A673 (cell line): ENCODE measurements at places on chromosomes 3 and 15.

GRCh38 chr3:63878394-63879060 is 14.9 kb downstream of the ATXN7 start:
- H3K4me1 ChIP-seq, result peaks cover 4% of the 10 kb centered on the region
- no peak for DNase-seq
- H3K27ac ChIP-seq, result no peak overlapping the region

- H3K4me1 ChIP-seq, result no peaks in the 10 kb centered on the region
- no peaks in the 10 kb centered on the region for H3K36me3 ChIP-seq
- no peak overlapping the region for H3K27ac ChIP-seq
- DNase-seq, result no peak
- no peak overlapping the region for H3K4me3 ChIP-seq
Observed at GRCh38 chr3:14093831-14094230, 30.8 kb downstream of the CHCHD4 start.

DNA sequence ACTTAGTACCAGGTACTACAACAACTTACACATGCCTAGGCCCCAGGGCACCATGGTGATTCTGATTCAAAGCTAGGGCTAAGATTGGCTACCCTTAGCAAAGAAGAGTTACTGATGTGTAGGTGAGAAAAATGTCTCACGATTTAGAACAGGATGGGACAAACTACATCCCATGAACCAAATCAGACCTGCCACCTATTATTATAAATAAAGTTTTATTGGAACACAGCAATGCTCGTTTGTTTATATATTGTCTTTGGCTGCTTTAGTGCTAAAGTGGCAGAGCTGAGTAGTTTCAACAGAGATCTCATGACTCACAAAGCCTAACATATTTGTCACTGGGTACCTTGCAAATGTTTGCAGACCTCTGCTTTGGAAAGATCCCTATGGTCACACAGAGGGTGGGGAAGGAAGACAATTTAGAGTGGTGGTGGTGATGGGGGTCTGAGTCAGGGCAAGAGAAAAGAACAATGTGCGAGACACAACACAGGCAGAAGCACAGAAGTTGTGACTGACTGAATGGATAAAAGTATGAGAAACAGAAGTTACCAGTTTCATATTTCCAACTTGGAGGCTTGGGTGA is 770.6 kb upstream of the CFAP20DC start:
- no peak overlapping the region for H3K4me3 ChIP-seq
- H3K27me3 ChIP-seq, result no peaks in the 10 kb centered on the region
- no peak for DNase-seq
- no peaks in the 10 kb centered on the region for H3K36me3 ChIP-seq
- no peaks in the 10 kb centered on the region for H3K4me1 ChIP-seq
- H3K27ac ChIP-seq, result no peak overlapping the region

DNA sequence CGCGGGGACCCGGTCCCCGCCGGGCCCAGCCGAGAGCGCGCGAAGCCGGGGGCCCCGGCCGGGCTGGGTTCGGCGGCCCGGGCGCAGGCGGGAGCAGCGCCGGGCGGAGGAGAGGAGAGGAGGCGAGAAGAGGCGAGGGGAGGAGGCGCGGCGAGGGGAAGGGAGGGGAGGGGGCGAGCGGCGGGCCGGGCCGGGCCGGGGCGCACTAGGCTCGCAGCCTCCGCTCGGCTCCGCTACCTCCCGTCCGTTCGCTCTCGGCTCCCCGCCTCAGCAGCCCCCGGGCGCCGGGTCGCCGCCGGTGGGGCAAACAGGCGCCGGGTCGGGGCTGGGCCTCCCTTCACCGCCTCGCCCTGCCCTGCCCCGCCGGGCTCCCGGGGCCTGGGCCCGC is 351 bp downstream of the INSYN1 start:
- H3K27ac ChIP-seq, result no peak overlapping the region
- H3K4me1 ChIP-seq, result no peaks in the 10 kb centered on the region
- H3K36me3 ChIP-seq, result no peaks in the 10 kb centered on the region

- no peak overlapping the region for H3K4me3 ChIP-seq
- H3K27ac ChIP-seq, result no peak overlapping the region
- H3K27me3 ChIP-seq, result no peaks in the 10 kb centered on the region
- no peaks in the 10 kb centered on the region for H3K36me3 ChIP-seq
Observed at GRCh38 chr15:89139613-89140499, 51.6 kb downstream of the ABHD2 start.

DNA sequence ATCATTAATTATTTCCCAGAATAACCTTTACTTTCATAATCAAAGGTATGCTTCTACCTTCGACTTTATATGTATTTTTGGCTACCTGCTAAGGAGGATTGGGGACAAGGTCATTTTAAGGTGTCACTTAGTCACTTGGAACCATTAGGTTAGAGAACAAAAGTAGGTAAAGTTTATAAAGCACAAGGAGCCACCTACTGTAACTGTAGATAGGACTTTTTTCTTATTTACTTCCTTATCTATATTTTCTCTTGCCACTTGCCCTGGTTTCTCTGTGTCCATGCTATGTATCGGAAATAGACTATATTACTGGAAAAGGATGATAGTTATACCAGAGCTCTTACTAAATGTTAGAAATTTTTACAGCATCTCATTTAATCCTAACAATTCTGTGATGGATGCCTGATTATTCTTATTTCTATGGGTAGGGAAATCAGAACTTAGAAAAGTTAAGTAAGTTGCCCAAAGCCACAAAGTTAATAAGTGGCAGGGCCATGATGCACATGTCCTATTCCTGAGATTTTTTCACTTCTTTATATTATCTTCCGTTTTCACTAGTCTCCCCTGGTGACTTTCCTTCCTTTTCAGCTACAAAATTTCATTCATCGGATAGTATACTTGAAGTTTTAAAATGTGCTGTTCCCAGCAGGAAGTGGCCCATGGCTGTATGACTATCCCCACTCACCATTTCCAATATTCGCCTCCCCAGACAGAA is 132.5 kb downstream of the CMSS1 start:
- peaks cover 11% of the 10 kb centered on the region for H3K4me1 ChIP-seq
- H3K27ac ChIP-seq, result no peak overlapping the region
- no peak for DNase-seq

DNA sequence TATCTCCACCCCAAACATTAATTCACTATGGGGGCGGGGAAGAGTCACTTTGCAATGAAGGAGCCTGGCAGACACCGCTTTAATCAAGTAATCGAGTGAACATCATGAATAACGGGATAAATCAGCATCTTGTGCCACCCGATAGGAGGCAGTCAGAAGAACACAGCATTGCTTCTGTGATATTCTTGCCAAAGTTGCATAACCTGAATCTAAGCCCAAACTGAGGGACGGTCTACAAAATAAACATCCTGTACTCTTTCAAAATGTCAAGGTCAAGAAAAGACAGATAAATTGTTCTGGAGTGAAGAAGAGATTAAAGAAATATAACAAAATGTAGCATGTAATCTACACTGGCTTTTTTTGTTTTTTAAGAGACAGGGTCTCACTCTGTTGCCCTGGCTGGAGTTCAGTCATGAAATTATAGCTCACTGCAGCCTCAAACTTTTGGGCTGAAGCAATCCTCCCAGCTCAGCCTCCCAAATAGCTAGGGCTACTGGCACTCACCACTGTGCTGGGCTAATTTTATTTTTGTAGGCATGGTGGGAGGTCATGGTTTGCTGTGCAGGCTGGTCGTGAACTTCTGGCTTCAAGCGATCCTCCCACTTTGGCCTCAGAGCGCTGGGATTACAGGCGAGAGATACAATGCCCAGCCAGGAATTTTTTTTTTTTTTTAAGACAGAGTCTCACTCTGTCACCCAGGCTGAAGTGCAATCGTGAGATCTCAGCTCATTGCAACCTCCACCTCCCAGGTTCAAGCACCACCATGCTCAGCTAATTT is 20.1 kb upstream of the VWA5B2 start:
- no peak overlapping the region for H3K4me3 ChIP-seq
- no peak overlapping the region for H3K27ac ChIP-seq
- H3K4me1 ChIP-seq, result no peaks in the 10 kb centered on the region
- H3K36me3 ChIP-seq, result no peaks in the 10 kb centered on the region
- peaks cover 15% of the 10 kb centered on the region for H3K27me3 ChIP-seq
- DNase-seq, result no peak

- DNase-seq, result no peak
- H3K4me3 ChIP-seq, result no peak overlapping the region
- no peak overlapping the region for H3K27ac ChIP-seq
Observed at GRCh38 chr3:53589201-53589600, 94.8 kb downstream of the CACNA1D start.

DNA sequence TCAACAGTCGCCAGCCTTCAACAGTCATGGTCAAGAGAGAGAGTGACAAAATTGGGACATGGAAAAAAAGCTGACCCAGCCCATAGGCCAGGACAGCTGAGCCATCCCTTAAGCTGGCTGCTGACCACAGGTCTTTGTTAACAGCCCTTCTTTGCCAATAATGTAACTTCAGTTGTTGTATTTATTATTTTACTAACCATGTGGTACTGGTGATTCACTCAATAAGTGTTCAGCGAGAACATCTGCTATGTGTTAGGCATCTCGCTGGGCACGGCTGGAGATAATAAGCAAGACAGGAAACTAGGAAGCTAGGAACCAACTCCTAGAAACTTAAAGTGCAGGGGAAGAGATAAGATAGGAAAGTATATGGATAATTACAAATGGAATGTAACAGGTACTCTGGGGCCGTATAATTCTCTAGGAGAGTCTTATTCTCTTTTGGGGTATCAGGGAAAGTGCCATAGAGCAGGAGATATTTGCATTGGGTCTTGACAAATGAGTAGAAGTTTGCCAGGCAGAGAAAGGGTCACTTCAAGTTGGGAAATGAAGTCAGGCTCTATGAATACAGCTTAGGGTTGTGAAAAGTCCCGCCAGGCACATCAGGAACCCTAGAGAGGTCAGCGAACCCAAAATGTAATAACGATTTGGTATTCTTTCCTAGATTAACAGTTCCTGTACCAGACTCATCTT is 84.0 kb upstream of the TRA2B start:
- no peaks in the 10 kb centered on the region for H3K36me3 ChIP-seq
- peaks cover 11% of the 10 kb centered on the region for H3K4me1 ChIP-seq
- DNase-seq, result peak; percentile 91
- H3K27ac ChIP-seq, result peak overlapping the region; percentile 49
- H3K27me3 ChIP-seq, result no peaks in the 10 kb centered on the region
- no peak overlapping the region for H3K4me3 ChIP-seq

- H3K4me1 ChIP-seq, result no peaks in the 10 kb centered on the region
- no peak overlapping the region for H3K4me3 ChIP-seq
- DNase-seq, result no peak
Observed at GRCh38 chr15:58562135-58562534, 130.3 kb downstream of the LIPC start.

DNA sequence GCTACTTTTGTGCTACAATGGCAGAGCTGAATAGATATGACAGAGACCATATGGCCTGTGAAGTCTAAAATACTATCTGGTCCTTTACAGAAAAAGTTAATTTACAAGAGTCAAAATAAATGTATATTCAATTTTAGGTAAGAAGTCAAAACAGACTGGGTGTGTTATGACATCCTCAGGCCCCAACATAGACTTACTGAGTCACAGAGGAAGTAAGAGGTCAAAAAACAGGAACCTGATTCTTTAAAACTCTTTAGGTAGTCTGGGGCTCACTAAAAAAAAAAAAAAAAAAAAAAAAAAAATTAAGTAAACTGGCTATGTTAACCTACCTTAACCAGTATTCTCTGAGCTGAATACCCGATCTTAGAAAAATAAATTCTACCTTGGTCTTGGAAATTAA is 13.1 kb downstream of the DNAAF4 start:
- no peak overlapping the region for H3K27ac ChIP-seq
- no peaks in the 10 kb centered on the region for H3K36me3 ChIP-seq
- H3K27me3 ChIP-seq, result no peaks in the 10 kb centered on the region
- no peaks in the 10 kb centered on the region for H3K4me1 ChIP-seq
- H3K4me3 ChIP-seq, result no peak overlapping the region

DNA sequence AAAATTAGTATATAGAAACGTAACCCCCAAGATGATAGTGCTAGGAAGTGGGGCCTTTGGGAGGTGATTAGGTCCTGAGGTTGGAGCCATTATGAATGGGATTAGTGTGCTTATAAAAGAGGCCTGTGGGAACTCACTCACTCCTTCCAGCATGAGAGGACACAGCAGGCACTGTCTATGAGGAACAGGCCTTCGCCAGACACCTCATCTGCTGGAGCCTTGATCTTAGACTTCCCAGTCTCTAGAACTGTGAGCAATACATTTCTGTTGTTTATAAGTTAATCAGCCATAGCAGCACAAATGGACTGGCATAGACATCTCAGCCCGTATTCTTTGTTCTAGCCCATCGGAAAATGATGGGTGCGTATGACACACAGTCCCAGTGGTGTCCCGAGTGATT is 152.3 kb downstream of the GABRG3 start:
- no peaks in the 10 kb centered on the region for H3K36me3 ChIP-seq
- H3K27me3 ChIP-seq, result no peaks in the 10 kb centered on the region
- no peak overlapping the region for H3K27ac ChIP-seq
- DNase-seq, result no peak
- no peaks in the 10 kb centered on the region for H3K4me1 ChIP-seq
- no peak overlapping the region for H3K4me3 ChIP-seq

DNA sequence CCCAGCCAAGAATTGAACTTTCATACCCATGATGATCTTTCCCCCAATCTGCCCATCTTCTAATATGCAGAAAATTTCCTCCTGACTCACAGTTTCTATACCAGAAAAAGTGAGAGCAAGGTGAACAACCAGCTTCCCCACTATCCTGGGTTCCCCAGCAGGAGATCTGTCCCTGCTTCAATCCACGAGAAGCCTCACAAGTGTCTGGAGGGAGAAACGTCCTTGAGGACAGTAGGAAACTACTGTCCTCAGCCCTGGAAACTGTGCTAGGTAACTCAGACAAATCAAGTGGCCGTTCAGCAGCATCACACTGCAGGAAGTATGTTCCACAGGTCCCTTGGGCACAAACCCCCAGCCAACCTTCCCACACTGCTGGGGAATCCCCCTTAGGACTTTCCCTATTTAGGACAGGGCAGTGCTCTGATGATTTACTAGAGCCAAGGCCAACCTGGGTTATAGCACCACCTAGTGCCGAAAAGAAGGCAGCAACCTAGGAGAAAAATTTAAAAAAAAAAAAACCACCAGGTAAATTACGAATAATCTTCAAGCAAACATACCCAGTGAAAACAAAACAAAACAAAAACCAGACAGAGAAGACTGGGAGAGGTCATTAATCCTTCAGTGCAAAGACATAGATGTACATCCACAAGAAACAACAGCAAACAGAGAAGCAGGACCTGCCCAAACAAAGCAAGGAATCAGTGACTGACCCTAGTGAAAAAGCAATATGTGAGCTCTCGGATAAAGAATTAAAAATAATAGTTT is 36.0 kb downstream of the MORC1 start:
- H3K4me1 ChIP-seq, result no peaks in the 10 kb centered on the region
- H3K27me3 ChIP-seq, result no peaks in the 10 kb centered on the region
- no peaks in the 10 kb centered on the region for H3K36me3 ChIP-seq
- peak; percentile 65 for DNase-seq

GRCh38 chr3:129321887-129322286 is 43.2 kb downstream of the HMCES start:
- no peaks in the 10 kb centered on the region for H3K36me3 ChIP-seq
- no peaks in the 10 kb centered on the region for H3K27me3 ChIP-seq
- peaks cover 4% of the 10 kb centered on the region for H3K4me1 ChIP-seq
- no peak overlapping the region for H3K4me3 ChIP-seq

- no peaks in the 10 kb centered on the region for H3K4me1 ChIP-seq
- DNase-seq, result no peak
- H3K36me3 ChIP-seq, result no peaks in the 10 kb centered on the region
Observed at GRCh38 chr3:102017784-102018183, 168.5 kb downstream of the NFKBIZ start.
